ENCODE measurements at places on chromosomes 1 and 21.

- DNase-seq, result no peak
Measured at GRCh38 chr21:34276711-34277425, 86.9 kb upstream of the KCNE2 start.

- DNase-seq, result no peak
Measured at GRCh38 chr1:11784256-11784992, 21.3 kb downstream of the MTHFR start.

GRCh38 chr1:244118109-244118761, 67.2 kb downstream of the ZBTB18 start:
- DNase-seq, result no peak

DNA sequence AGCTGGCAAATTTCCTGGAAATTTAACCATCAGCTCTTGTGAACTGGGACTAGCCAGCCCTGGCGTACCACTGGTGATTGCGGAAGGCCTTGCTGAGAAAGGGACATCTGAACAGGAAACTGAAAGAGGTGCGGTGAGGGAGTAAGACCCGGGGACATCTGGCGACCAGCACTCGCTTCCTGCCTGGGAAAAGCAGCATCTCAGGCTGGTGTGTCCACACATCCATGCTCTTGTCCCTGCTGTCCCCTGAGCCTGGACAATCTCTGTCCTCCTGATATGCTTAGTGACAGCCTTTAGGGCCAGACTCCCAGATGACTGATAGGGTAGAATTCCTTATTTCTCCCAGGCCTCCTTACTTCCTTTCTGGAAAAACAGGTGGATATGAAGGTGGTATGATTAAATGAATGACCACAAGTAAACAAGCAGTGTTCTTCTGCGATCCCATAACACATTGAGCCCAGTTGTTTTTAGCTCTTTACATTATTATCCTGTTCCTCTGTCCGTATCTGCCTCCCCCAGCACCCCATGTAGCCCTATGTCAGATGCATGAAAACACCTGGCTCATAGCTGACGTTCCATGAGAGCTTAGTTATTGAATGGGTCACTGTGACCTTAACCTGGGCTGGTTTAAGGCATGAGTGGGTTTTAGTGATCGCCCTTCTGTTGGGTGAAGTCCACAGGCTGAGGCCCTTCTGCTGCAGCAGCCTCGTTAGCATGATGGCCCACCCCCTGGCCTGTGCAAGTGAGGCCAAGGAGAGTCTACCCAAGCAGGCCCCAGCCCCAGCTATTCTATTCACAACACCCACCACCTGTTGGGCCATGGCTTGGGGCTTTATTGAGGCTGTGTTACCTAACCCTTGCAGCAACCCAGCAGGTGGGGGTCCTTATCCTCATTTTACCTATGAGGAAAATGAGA, 76.1 kb upstream of the GADD45A start:
- DNase-seq, result no peak

DNA sequence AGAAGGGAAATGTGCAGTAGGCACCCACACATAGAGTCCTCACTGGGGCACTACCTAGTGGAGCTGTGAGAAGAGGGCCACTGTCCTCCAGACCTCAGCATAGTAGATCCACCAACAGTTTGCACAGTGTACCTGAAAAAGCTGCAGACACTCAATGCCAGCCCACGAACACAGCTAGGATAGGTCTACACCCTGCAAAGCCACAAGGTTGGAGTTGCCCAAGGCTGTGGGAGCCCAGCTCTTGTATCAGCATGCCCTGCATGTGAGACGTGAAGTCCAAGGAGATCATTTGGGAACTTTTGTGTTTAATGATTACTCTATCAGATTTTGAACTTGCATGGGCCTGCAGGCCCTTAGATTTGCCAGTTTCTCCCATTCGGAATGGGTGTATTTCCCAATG, 299.4 kb upstream of the OLFM3 start:
- DNase-seq, result no peak

DNA sequence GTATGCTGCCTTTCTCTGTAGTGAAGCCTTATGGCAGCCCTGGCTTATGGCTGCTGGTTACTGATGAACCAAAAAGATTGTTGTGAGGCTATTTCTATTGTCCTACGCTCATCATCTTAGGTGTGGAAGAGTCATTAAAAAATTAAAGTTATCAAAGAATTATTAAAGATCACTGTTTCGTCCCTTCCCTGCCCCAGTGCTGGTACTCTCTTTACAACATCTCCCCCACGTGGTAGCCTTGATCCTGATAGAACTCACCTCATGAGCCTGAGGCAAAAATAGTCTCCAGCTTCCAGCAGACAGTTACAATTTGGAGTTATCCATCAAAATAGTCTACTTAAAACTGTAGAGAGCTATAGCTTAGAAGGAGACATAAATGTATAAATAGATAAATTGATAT, 201.5 kb downstream of the S1PR1 start:
- DNase-seq, result no peak

DNA sequence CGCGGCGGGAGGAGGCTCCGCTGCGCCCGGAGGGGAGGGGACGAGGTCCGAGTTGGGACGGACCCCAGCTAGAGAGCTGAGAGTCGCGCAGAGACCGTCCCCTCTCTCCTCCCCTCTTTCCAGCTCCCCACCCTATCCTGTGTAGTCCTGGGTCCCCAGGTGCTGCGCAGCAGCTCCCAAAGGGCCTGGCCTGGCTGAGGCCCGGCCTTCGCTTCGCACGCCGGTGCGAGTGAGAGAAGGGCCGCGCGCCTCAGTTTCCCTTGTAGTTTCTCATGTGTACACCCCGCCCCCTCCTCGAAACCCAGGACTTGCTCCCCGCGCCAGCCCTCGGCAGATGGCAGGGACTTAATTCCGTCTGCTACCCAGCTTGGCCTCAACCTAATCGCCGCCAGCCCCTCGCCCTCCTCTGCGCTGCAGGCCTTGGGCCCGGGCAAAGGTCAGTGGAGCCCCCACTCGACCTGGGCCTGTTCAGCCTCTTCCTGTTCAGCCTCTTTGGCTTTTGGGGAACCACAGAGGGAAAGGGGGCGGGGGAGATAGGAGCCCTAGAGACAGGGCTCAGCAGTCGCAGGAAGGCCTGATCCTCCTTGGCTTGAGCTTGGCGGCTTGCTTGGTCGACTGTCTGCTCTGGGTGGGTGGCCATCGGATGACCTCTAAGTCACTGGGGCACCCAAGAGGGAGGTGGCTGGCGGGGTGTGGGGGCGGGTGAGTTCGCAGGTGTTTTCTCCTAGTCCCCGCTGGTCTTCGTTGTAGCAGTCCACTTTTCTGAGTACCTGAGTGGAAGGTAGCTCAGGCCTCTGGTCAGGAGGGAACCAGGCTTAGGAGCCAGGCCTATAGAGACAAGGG, 1.0 kb downstream of the ZNF687 start:
- DNase-seq, result peak; percentile 37

GRCh38 chr1:68107771-68108170, 57.3 kb upstream of the DIRAS3 start:
- no peak for DNase-seq

- DNase-seq, result no peak
Measured at GRCh38 chr1:179036844-179037465, 11.3 kb downstream of the FAM20B start.

DNA sequence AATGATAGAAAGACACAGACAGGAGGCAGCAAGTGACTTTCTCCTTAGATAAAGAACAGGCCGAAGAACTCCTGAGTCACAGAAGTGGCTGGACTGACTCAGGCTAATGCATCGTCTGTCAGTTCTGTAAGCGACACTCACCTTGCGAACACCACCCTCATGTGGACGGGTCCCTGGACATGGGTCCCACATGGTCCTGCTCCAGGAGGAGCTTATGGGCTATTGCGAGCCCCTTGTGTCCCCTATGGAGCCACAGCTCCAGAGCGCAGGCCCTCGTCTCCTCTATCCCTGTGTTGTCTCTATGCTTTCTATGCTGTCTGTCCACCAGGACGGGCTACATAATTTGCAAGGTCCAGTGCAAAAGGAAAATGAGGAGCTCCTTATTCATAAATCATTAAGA, 85.8 kb downstream of the TRABD2B start:
- DNase-seq, result no peak

Data from stimulated activated naive CD4-positive, alpha-beta T cell (primary cell).